ENCODE measurements at places on chromosomes 12 and 14.
A peak's percentile ranks its signal among the peaks of the same experiment; 100 is the strongest.

DNA sequence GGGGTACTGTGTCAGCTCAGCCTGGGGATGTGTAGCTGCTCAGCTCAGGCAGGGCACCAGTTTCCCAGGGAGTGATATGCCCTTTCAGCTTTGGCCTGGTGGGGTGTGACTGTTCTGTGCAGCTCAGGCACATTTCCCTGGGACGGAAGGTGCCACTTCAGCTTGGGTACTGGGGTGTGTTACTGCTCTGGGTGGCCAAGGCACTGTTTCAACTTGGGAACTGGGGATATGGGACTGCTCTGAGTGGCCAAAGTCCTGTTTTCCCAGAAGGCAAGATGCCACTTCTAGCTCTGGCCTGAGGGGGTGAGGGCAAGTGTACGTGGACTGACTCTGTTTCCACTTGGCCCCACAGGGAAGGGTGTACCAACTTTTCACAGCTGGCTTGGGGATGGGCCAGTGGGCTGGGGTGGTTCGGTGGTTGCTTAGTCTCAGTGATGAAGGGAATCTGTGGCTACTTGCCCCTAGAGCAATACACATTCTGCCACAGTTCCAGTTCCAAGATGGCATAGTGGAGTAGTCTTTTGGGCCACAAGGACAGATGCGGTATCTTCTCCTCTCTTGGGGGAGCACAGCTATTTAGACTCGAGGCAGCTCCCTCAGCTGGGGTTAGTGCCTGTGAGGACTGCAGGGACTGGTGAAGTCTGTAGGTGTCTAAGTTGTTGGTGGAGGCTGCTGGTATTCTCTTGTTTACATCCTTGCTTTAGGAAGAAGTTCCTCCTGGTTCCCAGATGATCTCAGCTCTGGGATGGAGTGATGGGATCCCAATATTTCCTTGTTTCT lies 26.4 kb downstream of the TBC1D15 start:
- DNase-seq, result no peak

GRCh38 chr12:122869207-122869973 lies 26.5 kb downstream of the VPS37B start:
- DNase-seq, result no peak

DNA sequence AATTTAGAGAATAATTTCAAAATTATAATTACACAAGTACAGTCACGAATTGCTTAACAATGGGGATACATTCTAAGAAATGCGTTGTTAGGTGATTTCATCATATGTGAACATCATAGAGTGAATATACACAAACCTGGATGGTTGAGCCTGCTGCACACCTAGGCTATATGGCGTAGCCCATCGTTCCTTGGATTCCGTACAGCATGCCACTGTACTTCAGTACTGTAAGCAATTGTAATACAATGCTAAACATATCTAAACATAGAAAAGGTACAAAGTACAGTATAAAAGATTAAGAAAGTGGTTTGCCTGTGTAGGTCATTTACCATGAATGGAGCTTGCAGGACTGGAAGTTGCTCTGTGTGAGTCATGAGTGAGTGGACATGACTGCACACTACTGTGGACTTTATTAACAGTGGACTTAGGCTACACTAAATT lies 286.2 kb downstream of the CACNA1C start:
- DNase-seq, result no peak

DNA sequence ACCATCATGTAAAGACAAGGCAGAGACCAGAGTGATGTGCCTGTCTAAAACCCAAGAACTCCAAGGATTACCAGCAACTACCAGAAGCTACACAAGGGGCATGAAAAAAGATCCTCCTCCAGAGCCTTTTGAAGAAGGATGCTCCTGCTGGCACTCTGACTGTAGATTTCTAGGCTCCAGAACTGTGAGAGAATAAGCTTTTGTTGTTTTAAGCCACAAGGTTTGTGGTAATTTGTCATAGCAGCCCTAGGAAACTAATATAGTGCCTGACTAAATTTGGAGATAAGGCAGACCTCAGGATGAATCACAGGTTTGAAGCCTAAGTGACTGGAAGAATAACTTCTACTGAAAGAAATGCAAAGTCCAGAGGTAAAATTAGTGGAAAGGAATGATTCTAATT lies 132.9 kb downstream of the CEP83 start:
- DNase-seq, result no peak

GRCh38 chr14:103528146-103528586 lies 830 bp upstream of the TRMT61A start:
- no peak for DNase-seq

- no peak for DNase-seq
Measured at GRCh38 chr14:72311116-72311515, 378.9 kb downstream of the RGS6 start.

- no peak for DNase-seq
Measured at GRCh38 chr14:57038689-57039088, 228.4 kb upstream of the OTX2 start.

DNA sequence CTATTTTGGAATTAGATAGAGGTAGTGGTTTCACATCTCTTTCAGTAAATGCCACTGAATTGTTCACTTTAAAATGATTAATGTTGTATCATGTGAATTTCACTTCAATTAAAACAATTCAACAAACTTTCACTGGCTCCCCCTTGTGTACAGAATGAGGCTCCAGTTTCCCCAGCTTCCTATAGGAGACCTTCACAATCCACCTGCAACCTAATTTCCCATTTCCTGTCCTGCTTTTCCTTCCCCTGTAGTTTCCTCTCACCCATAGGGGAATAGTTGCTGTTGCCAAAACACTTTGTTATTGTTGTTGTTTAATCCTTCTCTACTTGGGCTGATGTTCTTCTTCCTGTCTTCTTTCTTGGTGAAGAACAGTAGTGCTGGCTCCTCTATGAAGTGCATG lies 59.8 kb downstream of the NPAS3 start:
- DNase-seq, result no peak

- DNase-seq, result no peak
Measured at GRCh38 chr12:131555197-131555846, 155.6 kb upstream of the SFSWAP start.

DNA sequence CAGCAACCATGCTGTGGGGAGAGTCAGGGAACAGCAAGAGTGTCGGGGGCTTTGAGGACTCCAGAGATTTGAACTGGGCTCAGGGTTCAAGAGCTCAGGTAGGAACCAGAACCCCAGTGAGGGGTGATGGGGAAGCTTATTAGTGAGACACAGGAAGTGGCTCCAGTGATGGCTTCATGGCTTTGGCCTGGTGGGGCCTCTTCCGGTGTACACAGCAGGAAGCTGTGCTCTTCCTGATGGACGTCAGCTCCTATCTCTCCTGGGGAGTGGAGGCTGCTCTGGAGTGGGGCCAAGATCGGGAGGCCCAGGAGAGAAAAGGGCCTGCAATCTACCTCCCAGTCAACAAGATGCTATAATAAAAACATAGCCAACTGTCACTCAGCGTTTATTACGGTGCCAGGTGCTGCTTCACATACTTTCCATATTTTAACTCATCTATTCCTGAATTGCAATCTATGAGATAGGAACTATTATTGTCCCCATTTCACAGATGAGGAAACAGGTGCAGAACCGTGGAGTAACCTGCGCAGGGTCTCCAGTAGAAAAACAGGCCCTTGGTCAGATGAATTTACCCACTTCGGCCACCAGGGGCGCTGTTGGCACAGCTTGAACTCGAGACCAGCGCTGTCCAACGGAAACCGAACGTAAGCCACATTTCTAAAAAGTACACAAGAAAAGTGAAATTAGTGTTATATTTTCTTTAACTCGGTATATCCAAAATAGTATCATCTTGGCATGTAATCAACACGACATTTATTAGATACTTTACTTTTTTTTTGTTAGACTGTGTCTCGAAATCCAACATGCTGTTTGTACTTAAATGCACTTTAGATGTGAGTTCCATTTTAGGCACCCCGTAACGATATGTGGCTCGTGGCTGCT lies 63.6 kb upstream of the DLK1 start:
- DNase-seq, result peak; percentile 38

- no peak for DNase-seq
Measured at GRCh38 chr14:89856871-89857345, 97.6 kb downstream of the EFCAB11 start.

DNA sequence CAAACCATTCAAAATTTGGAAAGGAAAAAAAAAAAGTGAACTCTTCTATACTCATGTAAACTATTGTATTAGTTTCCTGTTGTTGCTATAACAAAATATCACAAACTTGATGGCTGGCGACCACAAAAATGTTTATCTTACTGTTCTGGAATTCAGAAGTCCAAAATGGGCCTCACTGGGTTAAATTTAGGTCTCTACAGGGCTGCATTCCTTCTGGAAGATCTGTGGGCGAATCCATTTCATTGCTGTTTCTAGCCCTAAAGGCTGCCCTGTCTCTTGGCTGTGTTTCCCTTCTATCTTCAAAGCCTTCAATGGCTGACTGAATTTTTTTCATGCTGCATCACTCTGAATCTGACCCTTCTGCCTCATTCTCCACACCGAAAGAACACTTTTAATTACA lies 105.1 kb upstream of the NAV3 start:
- DNase-seq, result no peak

- DNase-seq, result no peak
Measured at GRCh38 chr12:23502259-23502658, 447.2 kb downstream of the SOX5 start.

DNA sequence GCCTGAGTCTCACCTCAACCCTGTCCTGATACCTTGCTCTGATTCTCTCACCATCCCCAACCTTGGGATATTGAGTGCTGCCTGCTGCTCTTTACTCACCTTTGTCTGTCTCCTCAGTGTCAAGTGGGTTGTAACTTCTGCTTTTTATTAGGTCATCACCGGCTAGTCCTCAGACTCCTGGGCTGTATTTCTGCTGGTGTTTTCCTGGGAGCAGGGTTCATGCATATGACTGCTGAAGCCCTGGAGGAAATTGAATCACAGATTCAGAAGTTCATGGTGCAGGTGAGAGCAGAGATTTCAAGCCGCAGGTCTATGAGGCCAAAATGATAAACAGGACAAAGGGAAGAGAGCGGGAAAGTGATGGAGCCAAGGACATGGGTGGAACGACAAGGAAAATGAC lies 498 bp downstream of the SLC39A2 start:
- DNase-seq, result no peak

GRCh38 chr14:64605926-64606685 lies 56.3 kb downstream of the PPP1R36 start:
- DNase-seq, result no peak

- no peak for DNase-seq
Measured at GRCh38 chr12:38155526-38156496, 160.8 kb upstream of the ALG10B start.

DNA sequence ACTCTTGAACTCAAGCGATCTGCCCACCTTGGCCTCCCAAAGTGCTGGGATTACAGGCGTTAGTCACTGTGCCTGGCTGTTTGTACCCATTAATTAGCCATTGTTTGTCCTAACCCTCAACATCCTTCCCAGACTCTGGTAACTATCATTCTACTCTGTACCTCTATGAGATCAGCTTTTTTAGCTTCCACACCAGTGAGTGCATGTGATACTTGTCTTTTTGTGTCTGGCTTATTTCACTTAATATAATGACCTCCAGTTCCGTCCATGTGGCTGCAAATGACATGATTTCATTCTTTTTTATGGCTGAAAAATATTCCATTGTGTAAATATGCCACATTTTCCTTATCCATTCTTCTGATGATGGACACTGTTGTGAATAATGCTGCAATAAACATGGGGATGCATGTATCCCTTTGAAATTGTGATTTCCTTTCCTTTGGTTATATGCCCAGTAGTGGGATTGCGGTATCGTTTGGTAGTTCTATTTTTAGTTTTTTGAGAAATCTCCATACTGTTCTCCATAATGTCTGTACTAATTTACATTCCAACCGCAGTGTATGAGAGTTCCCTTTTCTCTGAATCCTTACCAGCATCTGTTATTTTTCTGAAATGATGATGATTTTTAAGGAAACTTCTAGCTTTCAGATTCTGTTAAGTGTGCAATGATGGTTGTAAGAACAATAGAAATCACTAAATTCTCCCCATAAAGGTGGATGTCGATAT lies 6.7 kb upstream of the PPP4R3A start:
- DNase-seq, result no peak

GRCh38 chr12:42982828-42983227 lies 393.3 kb upstream of the PRICKLE1 start:
- DNase-seq, result no peak

GRCh38 chr14:63027719-63028118 lies 17.5 kb downstream of the KCNH5 start:
- no peak for DNase-seq

- no peak for DNase-seq
Measured at GRCh38 chr14:99359906-99360305, 87.9 kb upstream of the BCL11B start.

DNA sequence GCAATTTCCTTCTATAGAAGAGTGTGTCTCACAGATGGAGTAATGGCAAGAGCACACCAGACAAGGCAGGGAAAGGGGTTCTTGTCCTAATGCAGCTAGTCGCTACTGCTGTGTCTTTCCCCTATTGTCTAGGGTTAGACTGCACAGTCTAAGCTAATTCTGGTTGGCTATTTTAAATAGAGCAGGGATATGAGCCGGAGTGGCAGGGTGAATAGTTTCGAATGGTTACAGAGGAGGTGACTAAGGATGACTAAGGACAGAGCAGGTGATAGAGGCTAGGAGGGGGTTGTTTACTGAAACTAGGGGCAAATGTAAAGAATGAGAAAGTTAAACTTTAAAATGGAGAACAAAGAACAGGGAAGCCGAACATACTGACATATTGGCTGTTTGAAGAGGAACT lies 25.6 kb upstream of the CPNE8 start:
- no peak for DNase-seq

- DNase-seq, result no peak
Measured at GRCh38 chr12:72546106-72546505, 273.9 kb downstream of the TRHDE start.

GRCh38 chr12:65952737-65953209 lies 128.5 kb downstream of the HMGA2 start:
- no peak for DNase-seq
